Left renal cortex interstitium (tissue), 4 donors: ENCODE measurements at places on chromosomes 6 and 20.

- no peak for DNase-seq
Measured at GRCh38 chr6:52176550-52176949, 9.6 kb upstream of the IL17A start.

DNA sequence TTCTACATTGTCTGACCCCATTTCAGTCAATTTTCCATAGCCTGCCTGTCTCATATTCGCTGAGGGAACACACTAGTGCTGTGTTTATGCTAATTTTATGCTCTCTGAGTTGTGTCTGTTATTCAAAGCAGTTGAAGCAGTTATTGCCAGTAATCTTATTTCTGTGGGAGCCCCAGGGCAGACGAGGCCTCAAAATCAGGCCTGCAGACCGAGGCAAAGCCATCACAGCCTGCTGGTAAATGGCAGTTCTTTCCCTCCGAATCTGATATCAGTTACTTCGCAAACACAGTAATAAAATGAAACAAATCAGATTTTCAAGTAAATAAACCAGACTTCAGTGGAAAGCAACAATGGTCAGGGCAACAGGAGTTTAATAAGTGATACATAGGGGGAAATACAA is 508.4 kb downstream of the PKHD1 start:
- DNase-seq, result no peak

DNA sequence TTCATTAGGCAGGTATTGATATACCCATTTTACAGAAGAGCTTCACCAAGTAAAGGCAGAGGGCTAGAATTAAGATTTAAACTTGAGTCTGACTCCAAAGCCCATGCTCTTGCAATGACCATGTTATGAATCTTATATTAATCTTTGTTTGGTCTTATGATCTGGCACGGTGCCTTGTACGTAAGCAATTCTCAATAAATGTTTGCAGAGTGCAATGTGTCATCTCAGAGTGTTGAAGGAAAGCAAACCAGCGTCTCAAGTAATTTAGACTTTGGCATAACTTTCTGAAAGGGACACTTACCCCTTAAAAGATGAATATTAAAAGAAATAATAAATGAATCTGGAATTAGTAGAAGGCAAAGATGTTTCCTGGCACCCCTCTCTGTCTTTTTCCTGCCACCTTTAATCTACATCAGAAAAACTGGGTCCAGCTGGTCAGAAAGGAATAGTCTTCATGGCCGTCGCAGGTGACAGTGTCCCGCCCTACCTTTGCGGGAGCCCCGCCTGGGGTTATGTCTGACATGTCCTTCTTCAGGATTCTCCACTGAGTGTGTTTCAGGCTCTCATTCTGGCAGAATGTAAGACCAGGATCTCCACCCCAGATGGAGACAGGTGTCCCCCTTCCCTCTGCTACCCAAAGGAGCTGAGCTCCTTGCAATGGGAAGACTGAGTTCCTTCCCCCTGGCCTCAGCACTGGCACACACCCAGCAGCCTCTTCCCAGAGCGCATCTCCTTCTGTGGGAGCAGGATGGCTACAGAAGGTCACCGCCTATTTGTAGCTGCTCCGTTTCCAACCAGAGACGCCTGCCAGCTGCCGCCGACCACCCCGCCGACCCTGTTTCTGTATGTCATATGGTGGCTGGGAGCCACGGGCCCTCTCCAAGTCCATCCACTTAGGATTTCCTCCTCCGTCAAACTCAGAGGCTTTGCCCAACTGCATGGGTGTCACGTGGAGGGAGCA is 266.3 kb upstream of the ECI2 start:
- no peak for DNase-seq

DNA sequence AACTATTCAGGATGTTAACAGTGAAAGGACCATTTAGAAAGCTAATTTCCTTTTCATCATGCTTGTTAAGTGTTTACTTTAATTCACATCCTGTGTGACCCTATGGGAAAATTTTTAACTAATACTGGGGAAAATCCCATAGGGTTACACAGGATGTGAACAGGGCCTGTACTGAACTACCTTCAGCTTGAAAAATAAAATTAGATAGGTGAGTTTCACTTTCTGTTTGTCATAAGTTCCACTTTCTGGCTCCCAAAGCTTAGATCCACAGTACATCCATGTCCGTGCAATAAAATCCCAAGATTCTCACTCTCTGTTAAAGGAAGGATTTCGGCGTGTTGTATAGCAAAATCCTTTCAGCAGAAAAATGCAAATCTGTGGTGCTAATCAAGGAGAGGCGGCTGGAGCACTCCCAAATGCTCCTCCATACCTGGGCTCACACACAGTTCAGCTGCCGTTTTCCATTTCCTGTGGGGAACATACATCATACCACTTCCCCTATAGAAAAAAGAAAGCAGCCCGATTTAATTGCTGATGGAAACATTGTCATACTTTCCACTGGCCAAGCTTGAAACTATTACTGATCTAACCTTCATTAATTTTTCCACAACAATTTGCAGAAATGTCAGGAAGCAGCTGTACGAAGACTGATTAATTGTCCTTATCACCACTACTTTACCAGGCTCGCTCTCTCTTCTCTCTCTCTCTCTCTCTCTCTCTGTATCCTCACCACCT is 125.2 kb downstream of the HIVEP2 start:
- no peak for DNase-seq

- DNase-seq, result no peak
Measured at GRCh38 chr20:34915749-34916455, 39.5 kb downstream of the ACSS2 start.
